BE2C (cell line): ENCODE measurements at places on chromosomes 5 and 9.

DNA sequence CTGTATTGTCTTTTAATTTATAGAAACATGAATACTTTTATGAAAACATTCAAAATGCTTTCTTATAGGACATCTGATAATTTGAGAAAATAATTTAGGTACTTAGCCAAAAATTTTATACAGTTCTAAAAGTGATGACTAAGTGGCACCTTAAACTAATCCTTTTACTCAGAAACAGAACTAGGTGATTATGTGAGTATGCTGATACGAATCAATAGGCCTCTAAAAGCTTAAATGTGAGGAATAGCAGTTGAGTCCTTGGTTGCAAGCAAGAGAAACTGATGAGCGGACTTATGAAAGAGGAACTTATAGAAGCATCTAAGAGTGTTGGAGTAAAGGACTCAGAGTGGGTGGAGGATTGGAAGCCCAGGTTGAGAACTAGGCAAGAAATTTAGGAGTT is 26.4 kb downstream of the ANXA1 start:
- DNase-seq: no peak

DNA sequence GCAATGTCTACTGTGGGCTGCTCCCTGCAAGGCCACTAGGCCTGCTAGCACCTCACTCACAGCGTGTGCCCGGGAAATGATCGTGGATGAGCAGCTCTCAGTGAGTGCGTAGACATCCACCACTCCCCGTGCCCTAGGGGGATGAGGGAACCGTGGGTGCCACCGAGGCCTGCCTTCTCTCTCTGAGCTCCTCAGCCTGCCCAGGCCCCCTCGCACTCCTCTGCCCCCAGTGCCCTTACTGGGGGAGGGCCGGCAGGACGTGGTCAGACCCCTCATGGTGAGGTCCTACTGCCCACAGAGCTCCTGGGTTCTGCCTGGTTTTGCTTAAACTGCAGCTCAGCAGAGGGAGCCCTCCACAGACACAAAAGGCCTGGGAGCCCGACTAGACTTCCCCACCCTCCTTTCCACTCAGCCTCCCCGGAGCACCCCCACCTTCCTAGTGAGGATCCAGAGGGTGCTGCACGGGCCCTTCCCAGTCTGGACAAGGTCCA is 220.0 kb downstream of the CACNA1B start:
- DNase-seq: peak; percentile 1

DNA sequence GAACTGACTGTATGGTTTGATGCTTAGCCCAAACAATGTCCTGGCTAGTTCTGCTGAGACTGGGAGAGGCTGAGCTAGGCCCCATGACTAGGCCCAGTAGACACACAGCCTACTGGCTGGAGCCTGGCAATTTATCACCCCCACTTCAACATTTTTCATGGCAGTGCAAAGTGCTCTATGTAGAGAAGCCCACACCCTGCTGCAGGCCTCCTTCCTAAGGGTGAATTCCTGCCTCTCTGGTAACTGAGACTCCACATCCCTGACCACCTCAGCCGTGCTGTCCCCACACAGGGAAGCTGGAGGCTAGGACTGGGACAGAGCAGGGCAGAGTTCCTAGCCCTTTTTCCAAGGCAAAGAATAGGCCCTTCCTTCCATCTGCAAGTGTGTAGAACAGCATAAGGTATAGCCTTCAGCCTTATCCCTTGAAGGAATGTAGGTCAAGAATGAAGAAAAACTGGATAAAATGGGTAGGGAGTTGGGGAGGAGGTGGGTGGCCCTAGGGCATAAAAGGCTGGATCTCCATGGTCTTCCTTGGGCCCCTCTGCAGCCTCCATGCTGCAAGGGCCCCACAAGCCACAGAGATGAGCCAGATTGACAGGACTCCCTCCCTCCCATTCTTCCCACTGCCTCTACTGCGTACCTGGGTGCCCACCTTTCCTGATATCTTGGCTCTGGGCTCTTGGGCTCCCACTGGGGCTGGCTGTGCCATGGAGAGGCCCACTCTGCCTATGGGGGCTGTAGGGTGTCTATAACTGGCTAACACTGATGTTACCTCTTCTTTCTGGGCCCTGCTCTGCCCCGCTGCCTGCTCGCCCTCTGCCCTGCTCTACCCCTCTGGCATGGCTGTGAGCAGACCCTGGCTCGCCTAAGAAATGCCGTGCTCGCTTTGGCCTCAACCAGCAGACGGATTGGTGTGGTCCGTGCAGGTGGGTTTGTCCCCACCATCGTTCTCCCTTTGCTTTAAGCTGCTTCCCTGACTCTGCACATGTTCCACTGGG is 29.8 kb downstream of the TCF7 start:
- DNase-seq: no peak

DNA sequence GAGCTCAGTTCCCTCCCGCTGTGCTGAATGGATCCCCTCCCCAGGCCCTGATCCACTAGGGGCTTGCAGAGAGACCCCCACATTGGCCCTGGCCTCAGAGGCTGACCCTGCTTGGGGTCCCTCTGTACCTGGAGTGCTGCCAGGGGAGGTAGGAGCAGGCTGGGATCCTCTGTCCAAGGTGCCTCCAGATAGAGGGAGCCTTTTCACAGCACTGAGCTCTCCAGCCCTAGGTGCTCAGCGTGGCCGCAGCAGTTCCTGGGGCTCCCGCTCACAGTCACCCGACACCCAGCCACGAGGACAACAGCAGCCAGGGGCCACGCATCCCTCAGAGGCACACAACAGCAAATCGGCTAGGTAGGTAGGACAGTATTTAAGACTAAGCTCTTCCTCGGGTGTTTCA is 62.2 kb upstream of the IRX2 start:
- no peak for DNase-seq
